ENCODE measurements at places on chromosomes 4 and X.

GRCh38 chrX:68723491-68724155, 76.2 kb downstream of the STARD8 start:
- no peak for DNase-seq

DNA sequence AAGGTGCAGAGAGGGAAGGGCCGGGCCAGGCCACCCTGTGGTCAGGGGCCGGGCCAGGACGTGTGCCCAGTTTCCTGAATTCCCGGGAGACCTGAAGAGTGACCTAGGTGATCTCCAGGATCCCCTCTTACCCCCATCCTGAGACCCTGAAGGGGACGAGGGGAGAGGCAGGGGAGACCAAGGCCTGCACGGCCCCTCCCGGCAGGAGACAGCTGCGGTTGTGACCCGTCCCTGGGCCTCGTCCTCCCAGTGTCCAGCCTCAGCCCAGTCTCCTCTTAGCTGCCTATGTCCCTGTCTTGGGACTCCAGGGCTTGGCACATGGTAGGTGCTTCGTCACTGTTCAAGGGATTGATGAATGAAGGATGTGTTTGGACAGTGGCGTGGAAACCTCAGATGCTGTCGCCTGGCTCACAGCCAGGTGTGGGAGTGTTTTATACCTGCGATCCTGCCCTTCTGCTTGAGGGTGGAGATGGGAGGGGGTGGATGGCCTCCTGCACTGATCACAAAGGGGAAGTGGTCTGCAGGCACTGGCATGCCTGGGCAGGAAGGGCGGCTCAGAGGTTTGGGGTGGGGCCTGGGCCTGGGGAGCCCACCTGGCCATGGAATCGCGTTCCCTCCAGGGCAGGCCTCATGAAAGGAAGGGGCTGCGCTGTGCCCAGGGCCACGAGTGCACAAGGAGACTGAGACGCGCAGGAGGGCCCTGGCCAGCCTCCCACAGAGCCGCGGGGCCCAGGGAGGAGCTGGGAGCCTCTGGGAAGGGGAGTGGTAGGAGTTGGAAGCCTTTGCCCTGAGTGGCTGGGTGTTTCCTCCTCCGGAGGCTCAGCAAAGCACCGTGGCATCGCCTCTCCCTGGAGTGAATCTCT, 6.9 kb downstream of the SH3TC1 start:
- no peak for DNase-seq

DNA sequence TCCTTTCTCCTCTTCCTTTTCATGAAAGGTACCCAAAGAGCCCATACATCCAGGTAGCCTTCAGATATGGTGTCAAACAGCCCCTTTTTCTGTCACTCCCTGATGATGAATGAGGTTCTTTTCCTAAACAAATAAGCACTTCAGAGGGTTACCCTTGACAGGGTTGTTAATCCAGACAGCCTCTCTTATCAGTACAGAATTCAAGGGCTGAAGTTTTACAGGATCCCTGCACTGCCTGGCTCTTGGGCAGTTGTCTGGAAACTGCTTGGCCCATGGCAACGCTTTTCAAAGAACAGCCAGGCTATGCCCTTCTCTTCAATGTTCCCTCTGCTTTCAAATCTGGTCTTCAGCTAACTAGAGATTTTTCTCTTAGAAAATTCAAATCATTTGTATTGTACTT, 352.6 kb upstream of the FAM241A start:
- DNase-seq, result no peak

DNA sequence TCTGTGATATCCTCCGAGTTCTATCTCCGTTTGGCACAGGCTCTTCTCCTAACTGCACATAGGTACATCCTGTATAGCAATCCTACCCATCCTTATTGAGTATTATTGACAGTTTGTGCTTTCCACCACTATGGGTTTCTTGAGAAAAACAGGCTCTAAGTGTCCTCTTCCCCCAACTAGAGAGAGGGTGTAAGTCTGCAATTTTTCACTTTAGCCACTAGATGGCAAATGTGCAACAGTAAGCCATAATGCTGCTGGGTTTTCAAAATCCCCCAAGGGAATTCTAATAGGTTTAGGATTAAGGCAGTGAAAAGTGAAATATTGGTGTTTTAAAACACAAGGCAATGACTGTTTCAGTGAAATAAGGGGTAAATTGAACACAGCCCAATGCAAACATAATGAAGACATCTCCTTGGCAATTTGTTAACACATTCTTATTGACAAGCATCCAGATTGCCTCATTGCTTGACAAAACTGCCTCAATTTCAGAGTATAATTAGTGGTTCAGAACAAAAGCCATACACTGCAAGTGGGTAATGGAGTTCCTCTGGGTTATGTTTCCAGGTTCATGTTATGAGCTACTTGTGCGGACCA, 239.0 kb upstream of the HTR2C start:
- peak; percentile 35 for DNase-seq

GRCh38 chr4:28421221-28421620, 1560.6 kb downstream of the STIM2 start:
- no peak for DNase-seq

All from NCI-H460 (cell line).